NB4 (cell line): ENCODE measurements at places on chromosomes 5 and 9.

DNA sequence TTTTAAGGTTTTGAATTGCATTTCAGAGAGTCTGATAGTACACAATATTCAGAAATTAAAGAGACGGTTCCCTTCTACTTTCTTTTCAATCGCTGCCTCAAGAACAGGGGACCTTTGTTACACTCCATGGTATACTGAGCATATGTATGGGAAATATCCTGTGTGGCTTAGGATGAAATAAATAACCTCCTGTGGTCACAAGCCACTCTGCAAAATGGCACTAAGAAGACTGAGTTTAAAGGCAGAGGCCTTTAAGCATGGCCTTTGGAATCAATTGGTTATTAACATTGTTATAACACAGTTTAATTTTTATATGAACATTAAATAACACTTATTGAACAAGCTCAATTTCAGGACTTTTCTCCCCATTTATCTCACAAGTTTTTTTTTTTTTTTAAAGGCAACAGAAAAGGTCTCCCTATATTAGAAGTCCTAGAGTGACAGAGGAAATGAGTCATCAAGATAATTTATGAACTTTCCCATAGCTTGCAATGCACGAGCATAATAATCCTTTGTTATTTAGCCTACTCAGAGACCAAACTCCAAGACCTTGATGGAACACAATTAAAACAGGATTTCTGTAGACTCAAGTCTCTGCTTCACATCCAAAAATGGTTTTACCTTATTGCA, 341.9 kb downstream of the TMEM167A start:
- DNase-seq: peak; percentile 26

DNA sequence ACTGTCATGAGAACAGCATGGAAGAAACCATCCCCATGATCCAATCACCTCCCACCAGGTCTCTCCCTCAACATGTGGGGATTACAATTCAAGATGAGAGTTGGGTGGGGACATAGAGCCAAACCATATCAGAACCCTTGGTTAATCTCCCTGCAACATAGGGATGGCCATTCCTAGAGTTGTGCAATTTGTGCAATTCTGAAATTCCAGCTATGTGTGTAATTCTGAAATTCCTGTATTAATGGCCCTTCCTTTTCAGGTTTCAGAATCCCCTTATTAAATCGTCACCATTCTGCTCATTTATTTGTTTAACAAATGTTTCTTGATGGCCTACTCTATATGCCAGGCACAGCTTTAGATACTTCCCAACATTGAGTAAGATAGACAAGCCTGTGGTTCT, 282.6 kb downstream of the SMARCA2 start:
- DNase-seq: no peak

DNA sequence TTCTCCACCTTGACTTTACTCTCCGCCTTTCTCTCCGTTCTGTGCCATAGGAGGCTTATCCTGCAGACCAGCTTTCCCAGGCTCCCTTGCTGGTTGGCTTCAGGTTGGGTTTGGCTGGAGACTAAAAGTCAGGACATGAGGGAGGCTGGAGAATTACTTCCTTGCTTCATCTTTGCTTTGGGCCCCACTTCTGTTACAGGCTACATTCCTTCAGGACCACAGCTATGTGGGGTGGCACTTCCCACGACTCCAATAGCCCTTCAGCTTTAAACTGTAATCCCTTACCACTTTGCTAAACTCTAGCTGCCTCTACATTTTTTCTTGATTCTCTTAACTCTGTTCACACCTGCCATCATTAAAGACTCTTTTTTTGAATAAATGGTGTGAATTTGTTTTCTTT, 186.7 kb upstream of the NR4A3 start:
- no peak for DNase-seq

DNA sequence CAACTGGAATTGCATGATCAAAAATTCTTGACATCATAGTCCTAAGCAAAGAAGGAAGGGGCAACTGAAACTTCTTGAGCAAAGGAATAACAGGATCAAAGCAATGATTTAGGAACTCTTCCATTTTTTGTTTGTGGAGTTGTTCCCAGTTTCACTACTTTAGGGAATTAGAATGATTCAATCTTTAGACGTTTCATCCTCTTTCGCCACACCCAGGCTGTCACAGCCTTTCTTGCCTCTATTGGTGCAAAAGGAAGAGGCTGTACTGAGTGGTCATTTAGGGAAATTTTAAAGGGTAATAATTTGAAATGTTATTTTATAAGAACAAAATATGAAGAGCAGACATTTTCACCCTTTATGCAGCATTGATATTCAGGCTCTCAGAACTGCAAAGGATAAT, 1026.0 kb upstream of the ARRDC3 start:
- DNase-seq: no peak

GRCh38 chr5:119071561-119071995, 691 bp downstream of the DMXL1 start:
- DNase-seq: peak; percentile 53

DNA sequence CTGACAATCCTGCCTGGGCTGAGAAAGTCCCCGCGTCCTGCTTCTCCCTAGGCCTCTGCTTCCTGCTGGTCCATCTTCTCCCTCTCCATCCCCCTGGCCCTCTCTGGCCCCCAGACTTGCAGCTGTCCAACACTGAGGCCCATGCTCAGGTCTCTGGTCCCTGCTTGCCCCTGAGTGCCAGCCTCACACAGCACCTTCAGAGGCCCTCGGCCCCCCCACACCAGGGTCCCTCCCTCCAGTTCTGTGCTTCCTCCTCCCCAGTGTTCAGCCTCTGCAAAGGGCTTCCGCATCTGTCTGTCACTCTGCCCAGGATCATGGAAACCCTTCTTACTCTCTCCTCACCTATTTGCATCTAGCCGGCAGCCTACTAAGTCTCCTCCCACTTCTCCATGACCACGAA, 62.4 kb upstream of the CTSL start:
- no peak for DNase-seq

- DNase-seq: no peak
Measured at GRCh38 chr9:14021871-14022525, 291.9 kb downstream of the NFIB start.

DNA sequence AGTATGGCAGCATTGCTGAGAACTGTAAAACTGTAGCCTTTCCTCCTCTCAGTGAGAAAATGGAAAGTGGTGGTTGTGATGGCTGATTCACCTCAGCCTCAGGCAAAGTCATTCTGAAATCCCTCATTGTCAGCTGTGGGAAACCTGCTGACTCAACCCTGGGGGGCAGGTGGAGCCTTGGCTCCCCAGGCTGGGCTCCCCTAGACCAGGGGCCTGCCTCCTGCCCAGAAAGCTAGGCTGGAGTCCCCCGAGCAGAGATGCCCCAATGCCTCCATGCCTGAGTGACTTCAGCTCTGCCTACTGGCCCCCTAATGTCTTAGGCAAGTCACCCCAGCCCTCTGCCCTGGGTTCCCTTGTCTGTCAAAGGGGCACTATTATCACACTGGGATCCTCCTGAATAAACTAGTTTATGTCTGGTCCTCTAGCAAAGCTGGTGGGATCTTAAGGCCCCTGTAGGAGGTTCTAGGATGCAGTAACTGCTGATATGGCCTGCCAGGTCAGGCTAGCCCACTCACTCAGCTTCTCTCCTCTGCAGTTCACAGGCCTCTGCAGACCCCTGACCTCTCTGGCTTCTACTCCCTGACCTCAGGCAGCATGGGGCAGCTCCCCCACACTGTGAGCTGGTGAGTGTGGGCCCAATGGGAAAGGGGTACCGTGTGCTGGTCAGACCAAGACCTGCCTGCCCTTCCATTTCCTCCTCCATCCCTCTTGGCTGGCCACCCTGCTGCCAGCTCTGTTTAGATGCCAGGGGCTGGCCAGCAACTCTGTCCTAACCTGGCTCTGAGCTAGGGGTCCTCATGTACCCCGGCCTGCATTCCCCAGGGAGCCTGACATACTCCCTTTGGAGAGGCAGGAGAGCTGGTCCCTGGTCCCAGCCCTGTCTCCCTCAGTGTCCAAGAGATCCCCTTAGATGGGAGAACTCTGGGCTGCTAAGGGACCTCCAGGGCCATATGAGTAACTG, 24.2 kb downstream of the TCF7 start:
- DNase-seq: no peak

DNA sequence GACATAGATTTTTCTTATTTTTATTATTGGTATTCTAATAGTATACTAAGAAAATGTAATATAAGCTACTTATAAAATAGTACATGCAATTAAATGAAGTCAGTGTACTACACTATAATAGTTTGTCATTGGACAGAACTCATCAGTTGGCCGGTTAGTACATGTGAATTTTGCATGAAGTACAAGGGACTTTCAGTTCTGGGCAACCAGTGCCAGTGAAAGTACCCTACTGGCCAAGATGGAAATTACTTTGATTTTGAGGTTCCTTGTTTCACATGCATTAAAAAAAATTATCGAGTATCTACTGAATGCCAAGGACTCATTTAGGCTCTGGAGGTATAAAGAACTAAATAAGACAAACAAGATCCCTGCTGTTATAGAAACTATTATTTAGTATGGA, 213.4 kb upstream of the ELL2 start:
- peak; percentile 23 for DNase-seq
